ENCODE measurements at places on chromosomes 2 and 18.
A peak's percentile ranks its signal among the peaks of the same experiment; 100 is the strongest.

GRCh38 chr18:44729631-44730101 is 49.0 kb downstream of the SETBP1 start:
- DNase-seq = peak; percentile 67

- no peak for DNase-seq
Measured at GRCh38 chr2:218123986-218124385, 1.8 kb upstream of the CXCR2 start.

DNA sequence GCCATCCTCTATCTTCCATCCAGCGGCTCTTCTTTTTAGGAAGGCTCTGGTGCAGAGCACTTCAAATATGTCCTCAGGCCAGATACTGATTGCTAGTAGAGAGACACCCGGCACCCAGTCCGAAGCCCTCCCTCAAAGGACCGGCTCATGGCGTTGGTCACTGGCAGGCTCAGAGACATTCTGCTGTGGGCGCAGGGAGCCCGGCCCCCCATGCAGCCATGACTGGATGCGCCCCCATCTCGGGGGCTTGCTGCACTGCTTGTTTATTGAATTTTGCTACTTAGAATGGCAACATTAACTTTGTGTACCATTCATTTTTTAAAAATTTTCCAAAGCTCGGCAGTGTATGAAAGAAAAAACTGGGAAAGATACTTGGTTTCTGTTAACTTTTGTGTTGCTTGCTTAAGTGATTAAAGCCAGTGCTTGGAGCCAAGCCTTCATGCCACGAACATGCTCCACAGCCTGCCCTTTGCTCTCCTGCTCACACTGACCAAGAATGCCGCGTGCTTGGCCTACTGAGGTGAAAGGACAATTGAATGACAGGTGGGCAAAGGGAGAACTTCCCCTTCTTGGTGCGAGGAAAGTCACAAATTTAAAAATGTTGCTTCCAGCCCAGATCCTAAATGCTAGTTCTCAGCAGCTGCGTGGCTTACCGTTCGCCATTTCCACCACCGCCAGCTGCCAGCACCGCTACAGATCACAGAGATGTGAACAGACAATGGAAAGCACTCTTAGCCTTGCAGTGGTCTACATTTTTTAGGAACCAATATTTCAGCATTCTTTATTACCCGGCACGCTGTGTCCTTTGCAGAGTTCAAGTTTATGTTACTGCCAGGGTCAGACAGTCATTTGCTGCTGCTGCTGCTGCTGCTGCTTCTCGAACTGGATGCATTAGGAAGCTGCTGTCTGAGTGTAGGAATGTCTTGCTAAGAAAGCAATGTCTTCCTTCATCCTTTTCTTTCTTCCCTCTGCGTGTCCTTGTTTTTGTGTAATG is 76.7 kb downstream of the FAM210A start:
- DNase-seq = no peak

GRCh38 chr2:85353876-85354285 is 447 bp downstream of the RETSAT start:
- no peak for DNase-seq

- no peak for DNase-seq
Measured at GRCh38 chr18:42611134-42611533, 504.4 kb downstream of the RIT2 start.

DNA sequence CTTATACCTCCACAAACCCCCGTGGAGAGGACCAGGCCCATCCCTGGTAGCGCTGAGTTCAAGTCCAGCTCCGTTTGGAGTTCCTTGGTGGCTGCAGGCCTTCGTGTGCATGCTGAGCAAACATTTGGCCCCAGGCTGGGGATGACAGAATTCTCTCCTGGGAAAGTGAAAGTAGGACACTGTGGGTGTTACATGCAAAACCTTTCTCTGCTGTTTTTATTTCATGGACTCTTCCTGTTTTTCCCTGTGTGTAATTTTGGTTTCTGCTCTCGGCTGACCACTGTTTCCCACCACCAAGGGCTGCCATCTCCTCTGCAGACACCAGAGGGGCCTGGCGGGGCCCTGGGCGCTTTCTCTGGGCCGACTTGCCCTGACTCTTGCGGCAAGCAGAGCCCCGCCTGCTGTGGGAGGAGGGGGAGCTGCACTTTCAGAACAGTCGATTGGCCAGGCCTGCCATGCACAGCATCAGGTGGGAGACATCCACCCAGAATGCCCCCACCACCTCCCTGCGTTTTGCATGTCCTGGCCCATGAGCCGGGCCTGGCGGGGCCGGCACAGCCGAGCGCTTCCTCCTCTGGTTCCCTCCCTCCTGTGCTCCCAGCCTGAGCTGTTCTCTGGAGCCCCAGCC is 102.4 kb downstream of the CABLES1 start:
- DNase-seq = peak; percentile 33

DNA sequence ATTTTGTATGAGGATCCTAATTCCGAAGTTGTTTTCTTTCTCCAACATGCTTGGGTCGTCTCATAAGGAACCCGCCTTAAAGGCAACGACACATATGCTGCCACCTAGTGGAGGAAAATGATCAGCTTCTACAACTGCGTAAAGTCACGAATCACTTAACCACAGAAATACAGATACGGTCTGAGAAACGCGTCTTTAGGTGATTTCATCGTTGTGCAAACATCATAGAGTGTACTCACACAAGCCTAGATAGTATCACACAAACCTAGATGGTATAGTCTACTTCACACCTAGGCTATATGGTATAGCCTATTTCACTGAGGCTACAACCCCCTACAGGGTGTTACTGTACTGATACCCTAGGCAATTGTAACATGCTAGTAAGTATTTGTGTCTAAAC is 13.1 kb downstream of the GNLY start:
- DNase-seq = peak; percentile 71

- DNase-seq = no peak
Measured at GRCh38 chr18:34358923-34359322, 134.2 kb upstream of the NOL4 start.

GRCh38 chr2:17935242-17935885 is 56.9 kb downstream of the KCNS3 start:
- DNase-seq = no peak
